T1000 (cell line): ENCODE measurements at places on chromosomes 16 and 17.

- DNase-seq = no peak
Observed at GRCh38 chr17:78759203-78759968, 22.7 kb downstream of the CYTH1 start.

- no peak for DNase-seq
Observed at GRCh38 chr16:17827313-17827712, 356.6 kb upstream of the XYLT1 start.

DNA sequence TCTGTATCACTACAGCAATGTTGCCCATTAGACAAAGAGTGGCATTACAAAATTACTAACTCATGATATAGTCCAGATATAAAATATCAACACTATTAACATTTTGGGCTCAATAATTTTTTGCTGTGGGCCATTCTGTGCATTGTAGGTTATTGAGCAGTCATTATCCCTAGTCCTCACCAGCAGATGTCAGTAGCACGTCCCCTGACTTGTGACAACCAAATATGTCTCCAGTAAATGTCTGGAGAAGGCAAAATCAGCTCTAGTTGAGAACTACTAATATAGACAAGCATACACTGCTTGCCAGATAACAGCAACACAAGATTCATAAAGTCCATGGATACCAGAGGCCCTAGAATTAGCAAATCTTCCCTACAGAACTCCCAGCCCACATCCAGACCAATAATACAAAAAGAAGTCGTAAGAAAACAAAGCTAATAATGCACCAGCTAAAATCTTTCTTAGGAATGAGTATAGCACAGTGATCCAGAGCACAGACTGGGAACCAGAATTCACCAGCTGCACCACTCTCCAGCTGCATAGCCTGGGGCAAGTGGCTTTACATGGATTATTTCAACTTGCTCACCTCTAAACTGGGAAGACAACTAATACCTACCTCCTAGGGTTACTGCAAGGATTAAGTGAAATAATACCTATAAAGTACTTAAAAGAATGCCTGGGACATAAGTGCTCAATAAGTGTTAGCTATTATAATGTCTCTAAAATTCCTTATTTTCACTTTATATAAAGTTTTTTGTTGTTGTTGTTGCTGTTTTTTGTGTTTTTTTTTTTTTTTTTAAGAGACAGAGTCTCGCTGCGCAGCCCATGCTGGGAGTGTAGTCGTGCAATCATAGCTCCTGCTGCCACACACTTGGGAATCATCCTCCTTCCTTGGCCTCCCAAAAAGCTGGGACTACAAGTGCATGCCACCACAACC lies 23.7 kb downstream of the HELZ start:
- DNase-seq = no peak

DNA sequence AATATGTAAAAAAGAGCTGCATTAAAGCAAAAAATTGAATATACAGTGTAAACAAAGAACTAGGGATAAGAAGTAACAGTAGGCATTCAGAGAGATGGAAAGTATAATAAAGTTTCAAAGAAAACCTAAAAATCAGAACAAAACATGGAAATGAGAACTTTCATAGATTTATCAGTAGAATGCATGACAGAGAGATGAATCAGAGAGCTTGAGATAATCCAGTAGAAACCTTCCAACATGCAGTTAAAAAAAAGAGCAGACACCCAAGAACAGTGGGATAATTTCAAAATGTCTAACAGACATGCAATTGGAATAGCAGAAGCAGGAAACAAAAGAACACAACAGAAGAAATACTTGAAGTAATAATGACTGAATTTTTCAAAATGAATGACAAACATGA lies 1384.2 kb downstream of the CDH11 start:
- no peak for DNase-seq

DNA sequence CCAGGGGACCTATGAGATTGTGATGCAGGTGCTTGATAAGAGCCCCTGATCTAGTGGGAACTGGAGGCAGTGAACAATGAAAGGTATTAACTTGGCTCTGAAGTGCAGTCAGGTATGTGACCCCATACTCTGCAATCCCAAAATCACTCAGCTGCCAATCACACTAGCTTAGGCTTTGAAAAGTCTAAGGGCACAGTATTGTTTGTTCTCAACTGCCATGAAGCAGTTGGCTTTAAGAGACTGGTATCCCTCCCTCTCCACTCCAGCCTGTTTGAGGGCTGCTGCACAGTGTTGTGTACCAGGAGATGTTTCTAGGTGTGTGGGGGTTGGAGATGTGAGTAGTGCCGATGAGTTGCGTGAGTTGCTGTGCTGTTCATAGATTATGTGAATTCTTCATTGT lies 2.4 kb downstream of the YPEL2 start:
- no peak for DNase-seq

GRCh38 chr17:18974407-18975149 lies 22.6 kb downstream of the SLC5A10 start:
- no peak for DNase-seq

GRCh38 chr17:80349751-80350150 lies 65.2 kb upstream of the ENDOV start:
- DNase-seq = no peak

DNA sequence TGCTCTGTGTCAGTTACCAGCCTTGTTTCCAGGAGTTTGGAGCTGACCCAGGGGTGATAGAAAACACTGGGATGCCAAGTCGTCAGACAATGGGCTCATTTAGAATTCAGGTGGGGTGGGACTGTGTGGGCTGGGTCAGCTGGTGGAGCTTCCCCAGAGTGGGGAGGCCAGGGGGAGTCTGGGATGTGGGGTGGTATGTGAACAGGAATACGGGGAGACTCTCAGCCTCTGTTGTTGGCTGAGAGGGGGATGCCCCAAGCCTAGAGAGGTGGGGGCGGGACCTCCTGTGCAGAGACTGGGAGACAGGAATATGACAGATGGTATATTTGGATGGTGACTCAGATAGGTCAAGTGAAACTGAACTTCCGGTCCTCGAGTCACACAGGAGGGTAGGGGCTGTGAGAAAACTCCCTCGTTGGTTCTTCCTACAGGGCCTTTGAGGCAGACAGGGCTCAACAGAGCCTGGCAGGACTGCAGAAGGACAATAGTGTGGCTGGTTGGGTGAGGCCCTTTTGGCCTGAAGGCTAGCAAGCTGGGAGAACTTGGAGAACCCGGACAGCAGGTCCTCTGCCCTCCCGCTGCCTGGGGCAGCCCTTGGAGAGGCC lies 23.7 kb downstream of the CDH1 start:
- no peak for DNase-seq

- DNase-seq = no peak
Observed at GRCh38 chr17:50170662-50171370, 5.0 kb downstream of the SGCA start.

DNA sequence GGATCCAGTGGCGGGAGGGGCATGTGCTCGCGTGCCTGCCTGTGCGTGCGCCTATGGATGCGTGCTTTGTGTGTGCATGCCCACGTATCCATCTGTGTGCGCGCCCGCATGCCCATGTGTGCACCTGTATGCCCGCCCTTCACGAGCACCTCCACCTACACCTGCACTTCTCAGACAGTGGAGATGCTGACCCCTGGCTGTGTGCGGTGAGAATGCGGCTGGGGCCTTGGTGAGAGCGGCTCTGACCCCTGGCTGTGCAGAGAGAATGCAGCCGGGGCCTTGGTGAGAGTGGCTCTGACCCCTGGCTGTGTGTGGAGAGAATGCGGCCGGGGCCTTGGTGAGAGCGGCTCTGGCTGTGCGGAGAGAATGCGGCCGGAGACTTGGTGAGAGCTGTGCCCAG lies 33.9 kb downstream of the AXIN1 start:
- DNase-seq = no peak

GRCh38 chr17:35731917-35732805 lies 722 bp downstream of the RASL10B start:
- no peak for DNase-seq

DNA sequence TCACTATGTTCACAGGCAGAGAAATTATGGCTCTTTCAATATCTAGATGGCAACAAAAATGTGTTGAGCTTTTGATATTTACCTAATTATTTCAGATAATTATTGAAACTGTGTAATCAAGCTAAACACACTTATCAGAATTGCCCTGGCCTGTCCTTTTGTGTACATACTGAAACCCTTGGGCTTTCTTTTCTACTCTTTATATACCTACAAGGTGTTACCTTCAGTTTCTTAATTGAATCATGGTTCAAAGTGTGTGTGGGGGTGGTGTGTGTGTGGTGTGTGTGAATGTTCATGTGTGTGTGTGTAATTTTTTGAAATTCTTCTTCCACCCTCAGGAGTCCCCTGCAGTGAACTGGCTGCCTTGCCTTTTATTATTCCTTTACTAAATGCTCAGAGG lies 506.8 kb upstream of the SOX9 start:
- DNase-seq = no peak

GRCh38 chr16:4089251-4089810 lies 26.9 kb downstream of the ADCY9 start:
- DNase-seq = no peak

GRCh38 chr16:15708096-15708495 lies 58.1 kb downstream of the NDE1 start:
- no peak for DNase-seq

DNA sequence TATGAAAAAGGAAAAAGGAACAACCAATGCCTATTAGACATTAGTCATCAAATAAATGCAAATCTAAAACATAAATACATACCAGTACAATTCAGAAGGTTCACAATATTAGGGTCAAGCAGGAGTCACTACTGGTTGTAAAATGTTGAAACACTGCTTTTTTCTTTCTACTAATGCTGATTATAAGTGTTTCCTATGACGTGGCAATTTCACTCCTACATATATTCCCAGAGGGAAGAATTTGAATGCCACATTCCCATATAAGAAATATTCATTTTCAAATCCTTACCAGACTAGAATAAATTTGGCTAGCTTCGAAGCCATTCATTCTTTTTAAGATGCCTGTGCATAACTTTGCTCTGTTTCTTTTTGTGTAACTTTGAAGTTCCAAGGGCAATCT lies 2.6 kb upstream of the KRTAP9-2 start:
- no peak for DNase-seq

GRCh38 chr17:19750835-19751234 lies 2.7 kb upstream of the ALDH3A1 start:
- no peak for DNase-seq

GRCh38 chr16:22659933-22660332 lies 149.2 kb downstream of the NPIPB5 start:
- DNase-seq = no peak

DNA sequence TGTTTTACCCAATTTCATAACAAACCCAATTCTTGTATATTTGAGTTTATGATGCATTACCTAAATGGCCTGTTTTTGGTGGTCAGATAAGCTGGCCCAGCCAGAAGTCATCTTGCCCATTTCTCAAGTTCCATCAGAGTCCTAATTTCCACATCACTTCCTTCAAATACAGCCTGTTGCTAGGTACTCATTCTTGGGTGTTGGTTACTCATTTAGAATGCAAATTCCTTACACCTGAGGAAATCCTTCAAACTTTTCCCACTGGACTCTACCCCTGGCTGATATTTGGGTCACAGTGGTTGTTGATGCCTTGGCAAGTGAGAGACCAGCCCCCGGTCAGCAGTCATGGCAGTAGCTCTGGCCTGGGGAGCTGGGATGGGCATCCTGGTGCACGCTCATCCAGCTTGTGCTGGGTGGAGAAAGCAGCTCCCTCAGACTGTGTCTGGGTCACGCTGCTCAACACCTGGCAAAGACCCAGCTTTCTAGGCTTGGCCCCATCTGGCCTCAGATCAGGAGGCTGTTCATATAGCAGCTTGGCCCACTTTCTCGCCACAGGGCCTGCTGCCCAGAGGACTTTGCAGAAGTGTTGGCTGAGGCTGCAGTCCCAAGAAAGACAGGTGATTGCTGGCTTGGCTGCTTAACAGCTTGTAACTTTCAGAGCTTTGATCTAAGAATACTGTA lies 25.8 kb downstream of the WSB1 start:
- DNase-seq = no peak

GRCh38 chr16:3101018-3101840 lies 2.1 kb upstream of the ZSCAN10 start:
- DNase-seq = no peak

GRCh38 chr17:32269377-32269776 lies 3.7 kb downstream of the RHBDL3 start:
- DNase-seq = no peak

DNA sequence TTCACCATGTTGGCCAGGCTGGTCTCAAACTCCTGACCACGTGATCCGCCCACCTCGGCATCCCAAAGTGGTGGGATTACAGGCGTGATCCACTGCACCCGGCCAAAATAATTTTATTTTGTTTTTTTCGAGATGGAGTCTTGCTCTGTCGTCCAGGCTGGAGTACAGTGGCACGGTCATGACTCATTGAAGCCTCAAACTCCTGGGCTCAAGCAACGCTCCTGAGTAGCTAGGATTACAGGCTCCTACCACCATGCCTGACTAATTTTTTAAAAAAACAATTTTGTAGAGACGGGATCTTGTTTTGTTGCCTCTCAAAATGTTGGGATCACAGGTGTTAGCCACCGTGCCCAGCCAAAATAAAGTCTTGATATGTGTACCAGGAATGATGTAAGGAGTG lies 2.4 kb upstream of the TTLL6 start:
- DNase-seq = no peak

DNA sequence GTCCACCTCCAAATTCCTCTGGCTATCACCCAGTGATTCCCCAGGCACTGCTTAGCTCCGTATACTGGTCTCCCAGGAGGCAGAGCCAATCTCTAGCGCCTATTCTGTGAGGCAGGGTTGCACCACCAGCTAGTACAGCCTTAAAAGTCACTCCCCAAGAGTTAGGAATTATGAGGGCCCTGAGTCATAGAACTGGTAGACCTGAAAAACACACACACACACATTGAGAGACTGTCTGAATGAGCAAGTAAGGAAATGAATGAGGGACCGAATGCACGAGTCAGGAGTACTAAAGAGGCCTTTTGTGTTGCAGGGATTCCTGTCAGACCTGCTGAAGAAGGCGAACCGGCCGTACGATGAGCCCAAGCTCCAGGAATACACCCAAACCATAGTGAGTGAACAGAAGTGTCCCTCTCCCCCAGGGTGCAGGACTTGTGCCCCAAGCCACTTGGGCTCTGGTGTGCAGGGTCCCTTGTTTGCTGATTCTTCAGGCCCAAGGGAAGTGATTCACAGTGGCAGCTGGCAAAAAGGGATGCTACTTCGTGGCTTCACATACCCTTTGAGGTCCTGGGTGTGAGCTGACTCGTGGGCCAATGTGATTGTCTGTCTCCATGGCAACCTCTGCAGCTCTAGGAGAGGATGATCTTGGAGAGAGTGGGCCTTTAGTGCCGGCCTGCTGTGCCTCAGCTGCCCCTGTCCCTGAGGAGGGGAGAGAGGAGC lies 24.7 kb downstream of the CALB2 start:
- no peak for DNase-seq

DNA sequence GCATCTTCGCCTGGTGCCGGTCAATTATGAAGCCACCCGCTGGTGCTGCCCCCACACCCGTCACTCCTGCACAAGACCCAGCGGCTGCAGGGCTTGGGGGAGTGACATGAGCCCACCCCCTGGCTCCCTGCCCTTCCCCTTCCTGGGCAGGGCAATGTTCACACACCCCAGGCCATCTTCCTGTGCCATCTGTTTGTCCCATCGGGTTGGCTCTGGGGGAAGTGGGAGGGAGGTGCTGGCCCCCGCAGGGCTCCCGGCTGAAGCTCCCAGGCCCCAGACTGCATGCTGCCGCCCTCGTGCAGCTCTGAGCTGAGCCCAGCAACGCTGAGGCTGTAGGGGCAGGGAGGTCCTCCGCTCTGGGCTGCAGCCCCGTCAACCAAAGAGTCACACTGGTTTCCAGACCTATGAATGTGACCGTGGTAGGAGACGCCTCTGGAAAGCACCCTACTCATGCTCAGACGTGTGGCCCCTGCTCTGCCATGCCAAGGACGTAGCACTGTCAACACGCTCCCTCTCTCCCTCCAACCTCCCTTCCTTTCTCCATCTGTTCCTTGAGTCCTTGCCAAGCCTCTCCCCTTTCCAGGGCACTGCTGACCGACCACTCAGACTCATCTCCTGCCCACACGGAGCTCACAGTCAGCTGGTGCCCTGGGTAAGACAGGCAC lies 140.4 kb downstream of the ENGASE start:
- DNase-seq = no peak
